Karpas-422 (cell line): ENCODE measurements at places on chromosomes 6 and 20.

DNA sequence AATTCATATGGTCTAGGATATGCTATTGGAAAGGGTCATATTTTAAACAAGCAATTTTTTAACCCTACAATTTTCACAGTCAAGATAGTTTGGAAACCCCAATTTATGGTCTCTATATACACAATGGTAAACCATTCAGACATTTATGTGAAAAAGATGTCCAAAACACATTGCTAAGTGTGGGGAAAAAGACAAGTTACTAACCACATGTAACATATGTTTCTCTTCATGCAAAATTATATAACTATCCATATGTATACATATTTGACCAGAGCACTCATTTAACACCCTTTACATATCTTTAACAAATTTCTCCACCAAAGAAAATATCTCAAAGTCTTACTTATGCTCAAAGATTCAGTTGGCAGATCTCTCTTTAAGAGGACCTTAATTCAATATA, 110.6 kb downstream of the RNGTT start:
- no peak for DNase-seq

DNA sequence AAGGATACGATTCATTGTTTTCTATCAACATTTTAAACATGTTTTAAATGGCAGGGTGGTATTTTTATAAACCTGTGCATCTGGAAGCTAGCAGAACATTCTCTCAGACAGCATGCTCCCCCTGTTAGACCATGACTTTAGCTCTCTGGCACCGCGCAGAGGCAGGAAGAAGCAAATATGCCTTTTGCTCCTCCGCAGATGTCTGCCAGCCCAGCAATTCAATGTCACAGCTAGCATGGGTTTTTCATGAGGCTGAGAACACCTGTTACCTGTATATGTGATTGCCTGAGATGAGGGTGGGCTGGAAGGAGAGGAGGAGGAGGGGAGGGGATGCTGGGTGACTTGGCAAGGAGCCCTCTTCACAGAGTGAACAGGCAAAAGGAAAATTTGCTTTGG, 6.7 kb downstream of the MTCH1 start:
- DNase-seq, result no peak

DNA sequence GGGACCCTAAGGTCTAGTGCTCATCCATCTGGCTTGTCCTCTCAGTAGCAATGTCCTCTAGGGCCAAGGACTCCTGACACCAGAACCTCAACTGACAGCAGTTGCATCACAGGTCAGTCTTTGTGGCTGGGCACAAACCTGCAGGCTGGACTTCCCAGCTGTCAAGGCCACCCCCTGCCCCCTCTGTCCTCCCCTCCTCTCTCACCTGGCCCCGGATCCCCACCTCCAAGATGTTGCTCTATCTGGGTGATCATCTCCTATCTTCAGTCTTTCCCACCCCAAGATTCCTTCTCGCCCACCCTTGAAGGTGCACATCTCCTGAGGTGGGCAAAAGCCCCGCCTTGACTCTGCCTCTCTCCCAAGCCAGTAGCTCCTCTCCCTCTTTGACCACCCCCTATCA, 131.8 kb upstream of the SRSF6 start:
- DNase-seq, result no peak

- no peak for DNase-seq
These were observed 93.2 kb downstream of the MYO6 start for GRCh38 chr6:75842191-75842590.

- DNase-seq, result no peak
These were observed 15.1 kb upstream of the SNRPB2 start for GRCh38 chr20:16714751-16715150.

DNA sequence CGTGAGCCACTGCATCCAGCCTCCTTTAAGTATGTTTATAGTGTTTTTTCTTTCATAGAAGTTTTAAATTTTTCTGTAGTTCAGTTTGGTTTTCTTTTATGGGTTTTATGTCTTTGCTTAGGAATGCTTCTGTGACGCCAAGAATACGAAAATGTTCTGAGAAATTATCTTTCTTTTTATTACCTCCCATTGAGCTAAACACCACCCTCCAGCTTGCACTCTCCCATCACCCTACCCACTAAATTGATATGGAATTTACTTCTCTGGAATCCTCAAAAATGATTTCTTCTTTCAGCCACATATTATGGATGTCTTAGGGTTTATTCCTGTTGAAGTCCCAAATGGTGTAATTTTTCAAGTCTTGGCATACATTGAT, 38.1 kb downstream of the JARID2 start:
- DNase-seq, result no peak

- no peak for DNase-seq
These were observed 160.7 kb downstream of the FOXC1 start for GRCh38 chr6:1770435-1770843.

DNA sequence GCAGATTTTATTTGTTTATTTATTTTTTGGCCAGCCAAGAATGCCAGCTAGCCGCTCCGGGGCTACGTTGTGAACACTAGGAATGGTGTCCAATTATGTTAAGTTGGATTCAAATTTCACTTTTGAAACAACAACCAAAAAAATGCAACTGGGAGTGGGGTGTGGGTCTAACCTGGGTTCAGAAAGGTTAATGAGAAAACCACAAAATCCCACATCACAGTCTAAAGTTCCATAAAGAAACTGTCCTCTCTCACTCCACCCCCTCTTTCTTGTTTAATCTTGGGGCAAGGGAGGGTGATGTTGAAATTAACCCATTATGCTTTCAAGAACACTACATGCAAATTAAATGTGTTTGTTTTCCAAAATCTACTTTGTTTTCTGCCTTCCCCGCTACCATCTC, 77.2 kb downstream of the LINC00237 start:
- DNase-seq, result no peak

DNA sequence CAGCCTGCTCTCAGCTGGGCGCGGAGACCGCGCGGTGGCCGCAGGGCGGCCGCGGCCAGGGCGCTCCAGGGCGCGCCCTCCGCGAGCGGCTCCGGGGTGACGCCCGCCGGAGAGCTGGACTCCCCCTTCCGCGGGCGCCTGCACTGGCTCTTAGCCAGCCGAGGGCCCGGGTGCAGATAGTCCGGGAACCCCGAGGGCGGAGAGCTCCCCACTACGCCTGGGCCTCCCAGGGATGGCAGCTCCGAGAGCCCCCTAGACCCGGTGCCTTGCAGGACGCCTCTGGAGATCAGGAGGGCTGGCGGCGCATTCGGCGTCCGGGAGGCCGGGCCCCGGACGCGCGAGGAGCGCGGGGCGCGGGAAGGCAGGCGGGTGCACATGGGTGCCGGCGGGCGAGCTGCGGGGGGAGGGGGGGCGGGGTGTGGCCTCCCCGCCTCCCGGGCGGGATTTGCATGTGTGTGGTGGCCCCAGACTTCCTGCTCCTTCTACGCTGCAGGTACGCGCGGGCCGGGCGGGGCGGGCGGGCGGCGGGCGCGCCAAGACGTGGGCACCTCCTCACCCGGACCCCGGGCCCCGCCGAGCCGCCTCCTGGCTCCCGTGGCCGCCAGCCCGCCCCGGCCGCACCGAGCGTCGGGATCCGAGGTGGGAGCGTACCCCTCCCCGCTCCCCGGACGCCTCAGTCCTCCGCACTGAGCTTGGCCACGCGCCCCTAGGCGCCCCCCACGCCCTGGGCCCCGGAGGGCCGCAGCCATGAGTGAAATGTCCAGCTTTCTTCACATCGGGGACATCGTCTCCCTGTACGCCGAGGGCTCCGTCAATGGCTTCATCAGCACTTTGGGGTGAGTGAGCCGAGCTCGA, at the start of gene ITPR3:
TSS of gene ITPR3 (plus strand) at position 467 of the 855 bp plus-strand sequence. CDS start at position 748, 281 bp downstream.
- DNase-seq, result peak; percentile 91

DNA sequence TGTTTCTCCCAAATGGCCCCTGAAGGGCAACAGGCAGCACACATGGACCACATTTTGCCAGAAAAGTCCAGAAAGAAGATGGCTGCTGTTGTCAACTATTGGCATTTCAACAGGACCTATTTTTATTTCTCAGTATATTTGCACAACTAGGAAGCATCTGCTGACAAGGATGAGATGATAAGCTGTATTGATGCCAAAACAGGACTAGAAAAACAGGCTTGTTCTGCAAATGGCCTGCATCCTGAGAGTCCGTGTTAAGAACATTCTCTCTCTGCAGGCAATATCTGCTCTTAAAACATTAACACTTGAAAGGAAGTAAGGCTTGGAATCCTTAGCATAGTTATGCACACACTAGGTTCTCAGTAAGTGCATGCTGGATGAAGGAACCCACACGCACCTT, 283.7 kb downstream of the ESR1 start:
- no peak for DNase-seq

GRCh38 chr6:22546236-22546635, 23.1 kb upstream of the HDGFL1 start:
- no peak for DNase-seq

DNA sequence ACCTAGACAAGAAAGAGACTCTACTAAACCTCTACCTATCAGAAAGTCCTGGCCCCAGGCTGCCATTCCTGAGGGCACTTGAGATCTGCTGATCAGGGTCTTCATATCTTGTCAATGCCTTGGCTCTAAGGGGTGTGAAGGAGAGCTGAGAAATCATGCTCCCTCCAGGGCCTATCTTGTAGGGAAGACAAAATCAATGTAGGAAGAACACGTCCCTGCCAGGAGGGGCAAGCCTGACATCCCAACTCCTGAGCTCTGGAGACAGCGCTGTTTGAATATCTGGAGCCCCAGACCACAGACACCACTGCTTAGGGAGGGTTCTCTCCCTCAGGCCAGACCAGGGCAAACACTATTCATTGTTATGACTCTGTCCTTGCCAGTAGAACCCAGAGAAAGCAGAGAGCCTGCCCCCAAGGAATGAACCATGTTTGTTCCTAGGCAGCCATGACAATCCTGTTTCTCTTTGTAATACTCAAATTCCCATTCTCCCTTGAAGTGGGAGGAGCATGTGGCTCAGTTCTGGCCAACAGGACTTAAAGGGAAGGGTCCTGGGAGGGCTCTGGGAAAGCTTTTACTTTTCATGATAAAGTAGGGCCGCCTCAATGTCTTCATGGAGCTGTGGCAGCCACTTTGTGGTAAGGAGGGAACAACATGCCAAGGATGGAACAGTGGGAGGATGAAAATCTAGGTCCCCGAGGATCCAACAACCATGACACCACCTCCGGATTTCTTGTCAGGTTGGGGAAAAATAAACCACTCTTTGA, 1.8 kb upstream of the FASTKD5 start:
- DNase-seq, result no peak

- no peak for DNase-seq
These were observed 120.8 kb downstream of the MAP7 start for GRCh38 chr6:136429264-136430065.

DNA sequence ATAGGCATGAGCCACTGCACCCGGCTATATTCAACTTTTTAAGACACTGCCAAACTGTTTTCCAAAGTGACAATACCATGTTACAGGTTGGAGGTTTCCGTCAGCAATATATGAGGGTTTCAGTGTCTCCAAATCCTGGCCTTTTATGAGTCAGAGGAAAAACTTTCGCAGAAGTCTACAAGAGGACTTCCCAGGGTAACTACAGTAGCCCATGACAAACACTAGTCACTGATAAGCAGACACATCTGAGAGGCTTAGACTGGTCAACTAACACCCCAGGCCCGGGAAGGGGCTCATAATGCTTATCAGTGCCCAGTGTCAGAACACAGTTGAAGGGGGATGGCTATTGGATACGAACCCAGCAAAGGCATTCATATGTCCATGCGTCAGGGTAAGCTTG, 85.4 kb downstream of the SOX4 start:
- DNase-seq, result no peak

DNA sequence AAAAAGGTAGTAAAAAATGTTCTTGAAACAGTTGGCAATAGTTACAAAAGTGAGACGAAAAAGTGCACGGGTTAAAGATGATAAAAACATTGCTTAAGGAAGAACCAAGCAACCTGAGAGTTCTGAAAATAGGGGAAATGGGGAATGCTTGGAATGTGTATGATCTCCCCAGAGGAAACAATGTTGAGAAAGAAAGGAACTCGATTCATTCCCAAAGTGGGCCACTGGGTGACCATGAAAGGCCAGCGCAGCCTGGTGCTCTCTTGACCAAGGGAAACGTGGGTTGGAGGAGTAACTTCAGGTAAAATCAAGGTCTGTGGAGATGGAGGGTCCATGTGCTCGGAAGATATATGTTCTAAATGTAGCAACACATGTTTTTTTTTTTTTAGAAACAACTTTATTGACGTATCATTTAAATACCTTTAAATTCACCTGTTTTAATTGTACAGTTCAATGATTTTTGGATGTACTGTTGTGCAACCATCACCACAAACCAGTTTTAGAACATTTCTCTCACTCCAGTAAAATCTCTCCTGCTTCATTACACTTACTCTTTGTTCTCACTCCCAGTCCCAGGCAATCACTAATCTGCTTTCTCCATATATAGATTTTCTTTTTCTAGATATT, 34.5 kb upstream of the CEP85L start:
- no peak for DNase-seq

GRCh38 chr20:58086763-58087561, 141.5 kb downstream of the ANKRD60 start:
- DNase-seq, result peak; percentile 66

DNA sequence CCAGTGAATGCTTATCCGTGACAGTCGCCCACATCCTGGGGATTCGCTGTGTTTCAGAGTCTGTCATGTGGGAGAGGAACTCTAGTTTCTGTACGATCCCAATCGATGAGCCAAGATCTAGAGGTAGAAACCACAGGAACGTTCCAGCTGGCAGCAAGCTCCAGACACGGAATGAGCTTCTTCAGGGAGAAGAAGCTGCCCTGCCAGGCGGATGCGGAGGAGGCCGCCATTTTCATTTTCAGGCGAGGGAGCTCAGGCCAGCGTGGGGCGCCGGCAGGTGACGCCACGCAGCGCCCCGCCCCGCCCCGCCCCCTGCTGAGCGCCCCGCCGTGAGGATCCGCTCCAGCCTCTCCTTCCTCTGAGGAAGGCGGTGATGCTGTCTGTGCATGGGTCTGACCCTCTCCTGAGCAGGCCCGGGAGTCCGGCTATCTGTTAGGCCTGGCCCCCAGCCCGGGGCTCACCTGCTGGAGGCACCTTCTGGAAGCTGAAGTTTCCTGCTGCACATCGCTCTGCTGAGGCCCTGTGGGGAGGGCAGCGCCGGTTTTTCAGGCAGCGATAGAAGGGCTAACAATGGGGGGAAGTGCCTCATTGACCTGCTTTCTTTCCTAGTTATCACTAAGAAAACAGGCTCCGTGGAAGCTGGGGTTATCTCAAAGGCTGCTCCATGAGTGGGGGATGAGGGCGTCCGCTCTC, 147.5 kb downstream of the ERMARD start:
- DNase-seq, result no peak

GRCh38 chr20:53847139-53847836, 223.1 kb downstream of the BCAS1 start:
- no peak for DNase-seq

DNA sequence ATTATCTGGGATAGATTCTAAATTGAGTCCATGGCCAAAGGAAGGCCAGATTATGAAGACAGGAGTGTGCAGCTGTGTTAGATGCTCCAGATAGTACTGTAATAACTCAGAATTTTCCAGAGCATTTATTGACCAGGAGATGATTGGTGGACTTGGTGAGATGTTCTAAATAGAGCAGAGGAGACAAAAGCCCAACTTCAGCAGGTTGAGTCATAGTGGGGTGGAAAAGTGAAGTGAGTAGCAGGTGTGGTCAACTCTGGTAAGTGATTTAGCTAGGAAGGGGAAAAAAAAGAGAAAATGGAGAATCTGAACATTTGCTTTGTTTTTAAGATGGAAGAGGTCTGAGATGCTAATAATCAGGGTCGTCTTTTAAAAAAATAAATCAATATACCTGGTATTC, 227.4 kb downstream of the TMEM200A start:
- no peak for DNase-seq
